ENCODE measurements at places on chromosomes 13 and 19.

DNA sequence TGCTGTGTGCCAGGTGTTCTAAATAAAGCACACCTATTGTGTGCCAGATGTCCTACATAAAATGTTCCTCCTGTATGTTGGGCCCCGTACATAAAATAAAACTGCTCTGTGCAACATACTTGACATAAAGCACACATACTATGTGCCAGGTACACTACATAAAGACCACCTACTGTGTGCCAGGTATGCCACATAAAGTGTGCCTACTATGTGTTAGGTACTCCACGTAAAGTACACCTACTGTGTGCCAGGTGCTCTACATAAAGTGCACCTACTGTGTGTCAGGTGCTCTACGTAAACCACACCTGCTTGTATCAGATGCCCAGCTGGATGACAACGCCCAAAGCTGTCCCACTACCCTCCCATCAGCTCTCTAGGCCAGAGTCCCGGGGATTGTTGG lies 5.8 kb upstream of the OR10H5 start:
- DNase-seq = no peak

DNA sequence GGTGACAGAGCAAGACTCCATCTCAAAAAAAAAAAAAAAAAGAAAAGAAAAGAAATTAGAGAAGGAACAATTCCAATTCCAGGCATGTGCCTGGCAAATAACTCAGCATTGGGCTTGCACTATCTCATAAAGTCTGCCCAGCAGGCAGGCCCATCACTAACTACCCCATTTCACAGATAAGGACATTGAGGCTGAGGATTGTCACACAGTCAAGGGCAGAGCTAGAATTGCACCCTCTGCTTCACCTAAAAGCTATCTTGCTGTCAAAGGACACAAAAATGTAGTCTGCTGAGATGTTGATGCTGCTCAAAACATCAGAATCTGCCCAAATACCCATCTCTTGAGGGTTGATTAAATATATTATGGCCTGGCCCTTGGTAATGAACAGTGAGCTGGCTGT lies 20.7 kb upstream of the COLGALT1 start:
- no peak for DNase-seq

GRCh38 chr13:63024458-63024857 lies 1608.8 kb upstream of the PCDH20 start:
- DNase-seq = no peak

GRCh38 chr13:102792396-102792795 lies 6.4 kb downstream of the POGLUT2 start:
- DNase-seq = no peak

GRCh38 chr19:19026299-19026971 lies 6.9 kb downstream of the SUGP2 start:
- no peak for DNase-seq

DNA sequence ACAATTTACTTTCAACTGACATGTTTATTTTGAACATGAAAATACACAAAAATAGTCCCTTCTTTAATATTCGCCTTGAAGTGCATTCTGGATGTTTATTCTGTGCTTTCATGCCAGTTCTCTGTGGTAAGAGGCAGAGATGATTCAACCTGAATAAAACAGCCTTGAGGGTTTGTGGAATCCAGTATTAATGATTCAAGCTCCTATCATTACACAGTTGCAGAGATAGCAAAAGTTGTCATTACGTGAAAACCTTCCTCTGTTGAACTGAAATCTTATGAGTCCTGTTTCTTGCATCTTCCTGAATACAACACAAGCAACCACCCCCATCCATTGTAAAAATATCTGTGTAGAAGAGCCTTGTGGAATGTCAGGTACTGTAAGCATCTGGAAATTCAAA lies 142.3 kb upstream of the HTR2A start:
- DNase-seq = no peak

DNA sequence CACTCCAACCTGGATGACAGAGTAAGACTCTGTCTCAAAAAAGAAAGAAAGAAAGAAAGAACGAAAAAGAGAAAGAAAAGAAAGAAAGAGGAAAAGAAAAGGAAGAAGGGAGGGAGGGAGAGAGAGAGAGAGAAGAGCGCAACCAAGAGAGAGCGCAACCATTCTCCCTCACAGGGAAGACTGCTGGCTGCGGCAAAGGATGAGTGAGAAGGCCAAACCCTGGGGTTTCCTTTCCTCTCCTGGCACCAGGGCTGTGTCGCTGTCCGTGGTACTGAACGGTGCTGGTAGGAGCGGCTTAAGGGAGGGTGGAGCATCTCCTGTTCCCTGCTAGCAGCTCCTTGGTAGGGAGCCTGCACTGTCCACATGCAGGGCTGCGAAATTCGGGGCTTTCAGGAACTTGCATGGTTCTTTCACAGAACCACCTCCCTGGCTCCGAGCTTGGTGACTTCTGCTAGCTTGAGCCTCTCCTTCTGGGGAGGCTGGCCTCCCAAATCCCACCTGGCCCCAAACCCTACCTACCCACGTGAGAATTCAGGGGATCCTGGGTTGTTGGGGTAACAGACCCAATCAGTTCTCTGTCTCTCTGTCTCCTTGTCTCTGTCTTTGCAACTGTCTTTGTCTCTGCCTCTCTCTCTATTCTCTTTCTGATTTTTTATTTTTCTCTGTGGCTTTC lies 51.1 kb upstream of the ZNRF4 start:
- DNase-seq = peak; percentile 23

DNA sequence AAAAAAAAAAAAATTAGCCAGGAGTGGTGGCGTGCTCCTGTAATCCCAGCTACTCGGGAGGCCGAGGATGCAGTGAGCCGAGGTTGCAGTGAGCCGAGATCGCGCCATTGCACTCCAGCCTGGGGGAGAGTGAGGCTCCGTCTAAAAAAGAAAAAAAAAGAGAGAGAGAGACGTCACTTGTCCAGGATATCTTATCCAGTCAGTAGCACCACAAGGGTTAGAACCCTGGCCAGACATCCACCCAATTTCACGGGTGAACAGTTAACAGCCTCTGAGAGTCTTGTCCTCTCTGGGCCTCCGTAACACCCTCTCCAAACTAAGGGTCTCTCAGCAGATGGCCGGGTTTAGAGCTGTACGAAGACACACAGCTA lies 917 bp upstream of the CLPTM1 start:
- no peak for DNase-seq

DNA sequence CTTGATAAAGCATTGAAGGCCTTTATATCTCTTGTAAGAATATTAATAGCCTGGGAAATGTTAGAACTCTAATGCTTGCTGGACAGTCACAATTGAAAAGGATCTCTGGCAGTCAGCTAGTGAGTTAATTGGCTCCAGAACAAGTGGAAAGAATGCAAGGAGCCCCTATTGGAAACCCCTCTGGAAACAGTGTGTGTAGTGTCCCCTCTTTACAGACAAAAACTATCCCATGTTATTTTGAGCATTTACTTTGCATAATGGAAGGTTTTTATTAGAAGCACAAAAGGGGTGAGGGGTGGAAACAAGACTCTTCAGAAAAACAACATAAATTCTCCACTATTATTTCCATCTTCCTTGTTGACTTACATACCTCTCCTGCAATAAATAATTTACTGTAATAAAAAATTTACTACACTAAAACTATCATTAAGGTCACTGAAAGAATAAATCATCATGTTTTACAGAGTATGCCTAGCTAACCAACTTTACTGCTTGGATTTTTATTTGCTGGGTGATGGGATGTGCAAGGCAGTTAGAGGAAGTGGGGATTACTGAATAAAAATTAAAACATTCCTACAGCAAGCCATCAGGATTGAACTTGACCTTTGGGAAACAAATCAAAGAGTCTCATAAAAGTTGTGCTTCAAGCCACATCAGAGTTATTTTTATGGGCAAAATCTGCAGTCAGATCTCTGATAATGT lies 610.4 kb downstream of the TBC1D4 start:
- DNase-seq = no peak

GRCh38 chr13:44237276-44237767 lies 136.3 kb upstream of the SERP2 start:
- peak; percentile 35 for DNase-seq

GRCh38 chr13:98657506-98658085 lies 80.7 kb upstream of the STK24 start:
- no peak for DNase-seq

DNA sequence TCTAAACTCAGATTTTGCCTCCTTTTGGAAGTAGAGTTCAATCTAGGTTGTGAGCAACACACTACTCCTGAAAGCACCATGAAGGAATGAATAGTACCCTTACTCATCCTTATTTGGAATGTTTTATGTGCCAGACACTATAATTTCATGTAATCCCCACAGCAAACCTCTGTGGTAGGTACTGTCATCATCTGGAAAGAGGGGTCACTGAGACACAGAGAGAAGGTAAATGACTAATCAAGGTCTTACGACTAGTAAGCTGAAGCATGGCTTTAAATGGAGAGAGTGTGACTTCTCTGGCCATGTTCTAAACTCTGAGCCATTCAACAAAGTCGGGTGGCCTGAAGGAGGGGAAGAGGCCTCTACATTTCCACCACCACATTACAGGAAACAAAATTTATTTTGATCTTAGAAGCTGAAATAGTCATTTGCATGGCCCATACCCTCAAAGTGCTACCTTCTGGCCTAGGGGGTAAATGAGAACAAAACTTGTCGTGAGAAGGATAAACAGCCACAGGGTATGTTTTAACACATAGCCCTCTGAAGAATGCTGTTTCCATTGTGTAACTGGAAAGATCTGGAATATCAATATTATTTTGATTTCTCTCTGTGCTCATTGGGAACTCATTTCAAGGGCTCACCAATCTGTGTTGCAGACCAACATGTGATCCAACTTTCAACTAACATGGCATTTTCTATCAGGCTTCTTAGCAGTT lies 180.8 kb upstream of the RFC3 start:
- no peak for DNase-seq

DNA sequence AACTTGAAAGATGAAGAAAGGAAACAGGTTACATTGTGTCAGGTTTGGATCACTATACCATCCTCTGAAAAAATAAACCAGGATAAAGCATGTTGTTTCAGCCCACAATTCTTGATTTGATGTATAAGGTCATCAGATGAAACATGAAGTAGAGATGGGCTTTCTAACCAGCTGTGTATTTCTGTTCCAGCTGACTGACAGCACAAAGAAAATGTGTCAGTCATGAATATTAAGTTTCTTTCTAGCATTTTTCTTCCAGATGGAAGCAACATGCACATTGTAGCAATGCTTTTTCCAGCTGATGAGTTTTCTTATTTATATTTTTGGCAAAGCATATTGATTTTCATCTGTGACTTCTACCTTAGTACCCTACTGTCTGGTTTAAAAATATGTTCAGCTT lies 199.6 kb downstream of the OXGR1 start:
- DNase-seq = no peak

- no peak for DNase-seq
Measured at GRCh38 chr19:16944626-16945363, 56.0 kb downstream of the F2RL3 start.

GRCh38 chr19:7879111-7879807 lies 5.1 kb upstream of the PRR36 start:
- no peak for DNase-seq

GRCh38 chr19:12838182-12838885 lies at the start of gene MAST1:
TSS of gene MAST1 (plus strand) at chr19:12838515. CDS start at chr19:12838573, 58 bp downstream.
- DNase-seq = no peak

DNA sequence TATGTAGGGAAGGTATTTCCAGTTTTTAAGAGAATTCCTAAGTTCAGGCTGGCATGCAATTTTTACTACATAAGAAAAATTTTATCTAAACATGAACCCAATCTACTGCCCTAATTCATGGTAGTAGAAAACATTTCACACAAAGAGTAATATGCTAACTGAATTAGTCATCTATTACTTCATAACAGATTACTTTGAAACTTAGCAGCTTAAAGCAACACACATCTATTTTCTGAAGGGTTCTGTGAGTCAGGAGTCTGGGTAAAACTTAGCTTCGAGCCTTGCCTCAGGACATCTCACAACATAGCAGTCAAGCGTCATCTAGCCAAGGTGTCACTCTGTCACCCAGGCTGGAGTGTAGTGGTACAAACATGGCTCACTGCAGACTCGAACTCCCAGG lies 537.5 kb downstream of the DCT start:
- no peak for DNase-seq

DNA sequence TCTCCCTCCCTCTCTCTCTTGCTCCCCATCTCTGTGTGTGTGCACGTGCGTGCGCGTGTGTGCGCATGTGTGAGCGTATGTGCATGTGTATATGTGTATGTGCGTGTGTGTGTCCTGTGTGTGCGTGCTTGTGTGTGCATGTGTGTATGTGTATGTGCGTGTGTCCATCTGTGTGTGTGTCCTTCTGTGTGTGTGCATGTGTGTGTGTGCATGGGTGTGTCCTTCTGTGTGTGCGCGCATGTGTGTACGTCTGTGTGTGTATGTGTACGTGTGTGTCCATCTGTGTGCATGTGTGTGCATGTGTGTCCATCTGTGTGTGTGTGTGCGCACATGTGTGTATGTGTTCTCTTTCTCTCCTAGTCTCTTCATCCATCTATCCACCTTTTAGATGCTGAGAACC lies 12.2 kb downstream of the SLC8A2 start:
- DNase-seq = no peak

DNA sequence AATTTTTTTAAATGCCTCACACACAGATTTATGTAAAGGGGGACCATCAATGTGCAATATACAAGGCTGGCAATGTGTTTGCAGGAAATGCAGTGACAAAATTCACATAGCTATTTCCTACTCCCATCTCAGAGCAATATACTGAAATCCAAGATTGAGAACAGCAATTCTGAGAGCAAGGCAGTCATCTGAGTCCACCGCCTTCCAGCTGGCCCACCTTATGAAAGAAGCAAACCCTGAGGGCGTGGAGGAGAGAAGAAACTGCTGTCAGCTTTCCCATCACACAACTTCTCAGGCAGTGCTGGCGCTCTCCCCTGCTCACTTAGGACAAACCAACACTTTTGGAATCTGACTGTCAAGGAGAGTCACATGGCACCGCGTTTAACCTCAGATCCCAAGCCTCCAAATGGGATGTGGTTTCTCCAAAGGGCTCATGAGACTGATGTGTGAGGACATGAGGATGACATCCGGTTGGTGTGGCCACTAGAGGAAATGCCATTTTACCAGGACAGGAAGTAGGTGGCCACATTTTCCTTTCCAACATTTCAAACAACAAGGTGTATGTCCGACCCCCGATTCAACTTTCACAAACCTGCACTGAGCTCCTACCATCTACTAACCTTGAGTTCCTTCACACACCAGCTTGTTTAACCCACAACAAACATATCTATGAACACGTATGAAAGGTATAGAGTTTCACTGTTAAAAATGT lies 3.7 kb upstream of the DOCK9 start:
- DNase-seq = no peak

GRCh38 chr13:33992881-33993336 lies 175.0 kb downstream of the RFC3 start:
- no peak for DNase-seq

DNA sequence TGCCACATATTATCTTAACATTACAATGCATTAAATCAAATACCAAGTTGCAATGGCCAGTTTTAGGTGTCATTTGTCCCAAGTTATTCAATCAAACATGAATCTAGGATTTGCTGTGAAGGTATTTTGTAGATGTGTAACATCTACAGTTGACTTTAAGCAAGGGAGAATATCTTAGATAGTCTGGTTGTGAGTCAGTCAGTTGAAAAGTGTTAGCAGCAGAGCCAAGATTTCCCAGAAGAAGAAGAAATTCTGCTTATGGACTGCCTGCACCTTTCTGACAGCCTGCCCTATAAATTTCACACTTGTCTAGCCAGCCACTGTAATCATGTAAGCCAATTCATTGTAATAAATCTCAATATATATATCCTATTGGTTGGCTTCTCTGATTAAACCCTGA lies 41.3 kb upstream of the INTS6 start:
- no peak for DNase-seq

Measured in HS-5 (cell line).